ENCODE measurements at places on chromosomes 2 and 18.

DNA sequence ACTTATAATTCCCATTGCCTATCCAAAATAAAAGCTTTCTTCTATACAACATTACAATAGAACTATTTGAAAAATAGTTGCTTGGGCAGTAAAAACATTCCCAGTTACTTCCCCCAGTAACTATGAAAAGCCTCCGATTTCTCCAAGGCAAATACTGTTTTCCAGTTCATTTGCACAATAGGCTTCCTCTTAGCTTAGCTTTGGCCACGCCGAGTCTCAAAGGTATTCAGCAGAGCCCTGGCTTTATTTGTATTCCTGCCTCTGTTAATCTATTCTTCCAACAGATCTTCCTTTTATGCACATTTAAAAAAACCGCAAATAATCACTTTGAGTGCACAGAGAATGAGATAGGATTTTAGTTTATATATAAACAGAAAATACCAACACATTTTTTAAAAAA lies 836.8 kb upstream of the VRK2 start:
- no peak for DNase-seq

- no peak for DNase-seq
Observed at GRCh38 chr2:60515721-60516226, 37.7 kb downstream of the BCL11A start.

GRCh38 chr2:120794716-120795115 lies 59.0 kb downstream of the GLI2 start:
- no peak for DNase-seq

DNA sequence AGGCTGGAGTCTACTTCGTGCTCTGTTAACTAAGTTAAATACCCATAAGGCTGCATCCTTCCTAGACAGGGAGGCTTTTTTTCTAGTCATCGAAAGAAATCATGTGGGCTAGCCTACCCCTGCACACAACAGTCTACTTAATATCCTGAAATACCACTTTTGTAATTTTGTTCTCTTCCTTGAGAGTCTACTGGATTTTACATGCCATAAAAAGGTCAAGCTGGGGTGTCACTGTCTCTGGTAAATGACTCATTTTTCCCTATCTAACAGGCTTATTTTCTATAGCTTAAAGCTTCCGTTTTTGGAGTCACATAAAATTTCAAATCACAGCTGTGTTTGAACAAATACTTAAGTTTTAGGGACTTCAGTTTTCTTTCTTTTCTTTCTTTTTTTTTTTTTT lies 10.7 kb upstream of the STAM2 start:
- DNase-seq = no peak

GRCh38 chr18:3791238-3791637 lies 341.3 kb downstream of the TGIF1 start:
- DNase-seq = no peak

DNA sequence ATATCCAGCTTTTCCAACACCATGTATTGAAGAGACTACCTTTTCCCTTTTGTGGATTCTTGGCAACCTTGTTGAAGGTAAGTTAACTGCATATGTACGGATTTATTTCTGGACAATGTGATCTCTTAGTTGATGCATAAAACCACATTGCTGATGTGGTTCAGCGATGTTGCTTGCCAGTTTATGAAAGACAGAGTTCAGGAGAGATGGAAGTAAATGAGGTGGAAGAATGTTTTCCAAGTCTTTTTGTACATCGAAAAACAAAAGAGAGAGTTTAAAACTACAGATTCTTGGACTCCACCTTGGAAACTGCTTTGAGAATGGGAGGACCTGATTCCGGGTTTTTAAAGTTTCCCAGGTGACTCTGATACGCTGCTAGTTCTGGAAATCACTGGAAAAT lies 43.8 kb downstream of the MOB4 start:
- DNase-seq = no peak

DNA sequence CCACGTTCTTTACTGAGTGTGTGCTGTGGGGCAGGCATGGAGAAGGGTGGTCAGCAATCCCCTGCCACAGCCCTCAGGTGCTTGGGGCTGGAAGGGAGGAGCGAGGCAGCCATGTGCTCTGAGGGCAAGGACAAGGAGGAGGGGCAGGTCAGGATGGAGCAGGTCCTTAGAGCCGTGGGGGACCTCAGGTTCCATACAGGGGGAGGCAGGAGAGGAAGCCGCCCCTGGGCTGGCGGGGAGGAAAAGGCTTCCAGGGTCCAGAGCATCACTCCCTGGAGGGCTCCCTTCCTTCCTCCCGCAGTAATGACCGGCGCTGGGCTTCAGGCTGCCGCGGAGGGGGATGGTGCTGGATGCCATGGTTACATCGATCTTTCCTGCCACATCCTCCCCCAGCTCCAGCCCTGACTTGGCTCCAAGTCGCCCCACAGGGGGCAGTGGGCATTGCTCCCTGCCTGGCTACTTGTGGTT lies 6.6 kb downstream of the GAREM2 start:
- DNase-seq = peak; percentile 50

DNA sequence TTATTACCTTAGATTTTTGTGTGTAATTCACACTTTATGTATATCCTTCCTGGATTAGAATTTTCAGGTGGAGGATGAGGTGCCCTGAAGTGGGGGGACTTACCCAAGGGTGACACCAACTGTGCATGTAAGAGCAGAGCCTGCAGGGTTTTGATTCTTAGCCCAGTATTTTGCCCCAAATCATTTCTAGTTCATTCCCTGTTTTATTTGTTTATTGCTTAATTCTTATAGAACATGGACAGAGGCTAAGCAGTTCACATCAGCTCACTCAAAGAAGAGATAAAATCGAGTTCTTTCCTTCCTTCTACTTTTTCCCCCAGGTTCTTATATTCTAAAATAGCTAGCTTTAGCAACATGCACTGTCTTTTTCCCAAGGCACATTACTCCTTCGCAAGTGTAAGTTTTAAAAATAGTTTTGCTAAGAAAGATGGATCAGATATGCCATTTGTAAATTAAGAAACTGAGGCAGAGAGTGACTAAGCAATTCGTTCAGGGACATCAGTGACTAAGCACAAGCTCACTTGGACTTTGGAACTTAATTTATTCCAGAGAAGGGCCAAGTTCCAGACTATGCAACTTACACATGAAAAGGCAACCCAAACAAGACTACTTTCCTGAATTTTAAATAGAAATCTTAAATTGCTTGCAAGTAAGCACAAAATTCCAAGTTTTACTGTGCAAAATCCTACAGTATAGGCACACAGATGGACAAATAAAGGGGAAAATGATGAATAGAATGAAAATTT lies 427.9 kb upstream of the POU3F3 start:
- no peak for DNase-seq

DNA sequence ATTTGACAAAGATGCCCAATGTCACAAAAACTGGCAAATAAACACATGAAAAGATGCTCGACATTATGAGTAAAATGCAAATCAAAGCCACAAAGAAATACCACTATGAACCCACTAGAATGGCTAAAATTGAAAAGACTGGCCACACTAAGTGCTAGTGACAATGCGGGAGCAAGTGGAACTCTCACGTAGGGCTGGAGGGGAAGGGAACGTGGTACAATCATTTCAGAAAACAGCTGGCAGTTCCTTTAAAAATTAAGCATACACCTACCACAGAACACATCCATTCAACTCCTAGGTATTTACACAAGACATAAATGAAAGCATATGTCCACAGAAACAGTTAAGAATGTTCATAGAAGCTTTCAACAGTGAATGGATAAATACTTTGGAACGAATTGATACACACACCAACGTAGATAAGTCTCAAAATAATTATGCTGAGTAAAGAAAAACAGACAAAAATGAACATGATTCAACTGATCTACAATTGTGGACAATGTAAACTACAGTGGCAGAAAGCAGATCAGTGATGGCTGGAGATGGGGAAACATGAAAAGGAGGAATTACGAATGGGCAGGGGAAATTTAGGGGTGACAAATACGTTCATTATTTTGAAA lies 71.7 kb downstream of the MYOM1 start:
- no peak for DNase-seq

DNA sequence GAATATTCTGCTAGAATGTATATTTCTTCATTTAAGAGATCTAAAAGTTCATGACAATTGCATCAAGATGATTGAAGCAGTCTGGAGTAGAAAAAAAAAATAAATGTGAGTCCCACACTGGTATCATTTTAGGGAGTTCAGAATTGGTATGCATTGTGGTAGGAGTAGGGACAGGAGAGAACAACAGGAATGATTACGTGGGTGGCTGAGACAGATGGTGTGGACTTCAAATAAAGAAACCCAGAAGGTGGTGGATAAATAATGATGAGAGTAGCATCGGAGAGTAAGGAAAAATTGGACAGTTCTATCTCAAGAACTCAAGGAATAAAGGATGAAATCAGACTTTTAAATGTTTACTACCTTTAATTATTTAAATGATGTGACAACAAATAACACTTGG lies 289.6 kb downstream of the GALNT13 start:
- no peak for DNase-seq

DNA sequence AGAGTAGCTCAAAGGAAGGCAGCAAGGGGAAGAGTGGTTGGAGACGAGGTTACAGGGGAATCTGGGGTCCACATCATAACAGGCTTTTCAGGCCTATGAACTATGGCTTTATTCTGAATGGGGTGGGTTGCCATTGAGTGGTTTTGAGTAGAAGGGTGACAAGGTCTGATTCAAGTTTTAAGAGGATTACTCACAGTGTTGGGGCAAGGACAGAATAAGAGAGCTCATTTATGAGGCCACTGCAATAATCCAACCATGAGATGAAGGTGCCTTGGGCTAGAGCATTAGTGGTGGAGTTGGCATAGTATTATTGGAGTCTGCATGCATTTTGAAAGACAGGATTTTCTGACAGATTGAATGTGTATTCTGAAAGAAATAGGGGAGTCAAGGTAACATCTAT lies 315.9 kb downstream of the RNF144A start:
- no peak for DNase-seq

- no peak for DNase-seq
Observed at GRCh38 chr2:207150284-207150683, 15.5 kb downstream of the KLF7 start.

GRCh38 chr2:101064505-101064867 lies 62.4 kb downstream of the RPL31 start:
- DNase-seq = no peak

- no peak for DNase-seq
Observed at GRCh38 chr2:238865744-238866355, 18.0 kb downstream of the TWIST2 start.

DNA sequence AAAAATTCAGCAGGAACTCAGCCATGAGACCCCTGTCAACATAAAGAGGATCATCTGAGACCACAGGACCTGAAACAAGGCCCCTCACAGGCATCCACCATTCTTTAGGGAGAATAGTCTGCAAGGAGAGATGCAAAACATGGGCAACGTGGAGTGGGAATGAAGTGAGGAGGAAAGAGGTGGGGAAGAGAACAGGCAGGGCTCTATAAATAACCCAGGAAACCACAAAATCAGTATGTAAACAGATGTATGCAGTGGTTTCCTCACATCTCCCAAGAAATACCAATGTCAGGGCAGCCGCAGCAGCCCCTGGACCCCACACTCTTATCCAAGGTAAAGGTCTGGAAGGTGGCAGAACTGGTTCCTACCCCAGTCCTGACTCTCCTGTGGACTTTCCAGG lies 168.5 kb downstream of the EN1 start:
- DNase-seq = no peak

- DNase-seq = no peak
Observed at GRCh38 chr18:72638376-72638775, 94.2 kb upstream of the CBLN2 start.

- peak; percentile 68 for DNase-seq
Observed at GRCh38 chr2:26018184-26019055, 15.5 kb upstream of the RAB10 start.

- DNase-seq = no peak
Observed at GRCh38 chr2:5740817-5741216, 48.6 kb downstream of the SOX11 start.

DNA sequence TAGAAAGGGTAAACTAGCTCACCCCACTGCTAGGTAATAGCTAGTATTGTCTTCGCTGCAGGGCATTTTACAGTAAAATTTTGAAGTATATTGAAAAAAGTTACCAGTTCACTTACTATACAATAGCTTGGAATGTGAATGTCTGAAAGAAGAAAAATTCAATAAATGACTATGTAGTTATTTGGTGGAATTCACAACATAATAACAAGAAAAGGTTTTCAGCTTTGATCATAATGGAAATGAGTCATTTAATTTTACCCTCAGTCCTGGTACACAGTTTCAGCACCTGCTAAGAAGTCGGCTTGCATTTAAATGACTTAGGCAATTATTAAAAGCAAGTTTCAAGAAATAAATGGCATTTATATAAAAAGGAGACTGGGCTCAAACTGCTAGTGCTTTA lies 90.4 kb downstream of the NUP35 start:
- DNase-seq = no peak

DNA sequence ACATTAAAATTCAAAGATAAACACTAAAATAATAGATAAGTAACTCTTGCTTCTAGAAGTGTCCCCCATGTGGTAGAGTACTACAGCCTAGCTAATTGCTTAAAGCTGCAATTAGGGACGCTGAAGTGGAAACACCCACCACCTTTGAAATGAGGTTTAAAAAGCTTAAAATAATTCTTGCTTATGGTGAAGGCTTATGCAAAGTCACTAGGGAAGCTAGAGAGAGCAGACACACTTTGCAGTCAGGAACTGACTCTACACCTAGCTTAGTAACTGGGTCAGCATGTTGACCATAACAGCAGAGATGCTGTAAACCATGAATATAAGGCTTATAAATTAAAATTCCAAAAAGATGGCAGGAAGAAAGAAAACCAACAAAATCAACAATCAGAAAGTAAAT lies 65.4 kb upstream of the DSG1 start:
- DNase-seq = no peak

- no peak for DNase-seq
Observed at GRCh38 chr2:159086342-159086741, 117.9 kb downstream of the TANC1 start.

DNA sequence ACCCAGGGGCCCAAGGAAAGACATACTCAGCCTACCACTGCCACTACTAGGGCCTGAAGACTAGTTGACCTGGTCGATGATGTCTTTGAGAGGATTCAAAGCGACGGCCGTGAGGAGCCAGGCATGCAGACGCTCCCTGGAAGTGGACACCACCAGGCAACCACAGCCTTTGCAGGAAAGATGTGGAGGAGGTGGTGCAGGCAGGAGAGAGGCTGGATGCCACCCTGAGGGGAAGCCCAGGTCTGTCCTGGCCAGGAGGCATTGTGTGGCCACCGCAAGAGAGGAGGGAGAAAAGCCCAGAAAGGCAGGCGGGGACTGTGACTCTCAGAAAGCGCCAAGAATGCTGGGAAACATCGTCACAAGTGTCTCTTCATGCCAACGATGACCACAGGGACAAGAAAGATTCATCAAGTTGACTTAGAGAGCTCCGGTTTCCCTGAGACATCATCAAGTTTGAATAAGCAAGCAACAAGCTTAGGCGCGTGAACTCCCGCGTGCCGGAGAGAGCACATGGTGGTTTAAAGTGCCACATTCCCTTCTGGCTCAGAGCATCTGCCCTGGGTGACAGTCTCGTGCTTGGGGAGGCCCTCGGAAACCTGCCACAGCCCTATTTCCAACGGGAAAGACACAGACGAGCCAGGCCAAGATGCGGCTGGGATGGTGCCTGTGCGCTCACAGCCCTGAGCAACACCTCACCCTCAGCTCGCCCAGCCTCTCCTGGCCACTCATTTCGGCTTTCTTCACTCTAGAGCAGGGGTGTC lies 464.5 kb upstream of the SALL3 start:
- DNase-seq = no peak

- DNase-seq = no peak
Observed at GRCh38 chr2:177326591-177326990, 62.1 kb upstream of the NFE2L2 start.

Data from BE2C (cell line).